ENCODE measurements at places on chromosomes 5 and 9.
A peak's percentile ranks its signal among the peaks of the same experiment; 100 is the strongest.

- DNase-seq = no peak
These were observed 2280.6 kb upstream of the ACO1 start for GRCh38 chr9:30103647-30104394.

DNA sequence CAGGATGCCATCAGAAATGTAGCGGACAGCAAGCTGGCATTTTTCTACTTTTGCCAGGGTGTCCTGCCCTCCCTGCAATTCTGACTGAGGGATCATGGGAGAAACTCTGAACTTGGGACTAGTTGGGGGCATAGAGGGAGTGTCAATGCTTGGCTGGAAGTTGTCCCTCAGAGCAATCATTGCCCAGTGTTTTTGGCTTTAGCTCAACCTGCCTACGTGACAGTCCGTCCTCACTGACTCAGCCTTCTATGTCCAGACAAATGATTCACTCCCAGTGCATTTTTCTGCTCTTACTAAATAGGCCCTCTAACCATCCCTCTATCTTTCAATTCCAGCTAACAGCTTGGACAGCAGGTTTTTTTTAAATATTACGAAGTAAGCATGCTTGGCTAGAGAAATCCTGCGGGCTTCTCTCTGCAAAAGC is 627.4 kb downstream of the TLR4 start:
- DNase-seq = no peak

DNA sequence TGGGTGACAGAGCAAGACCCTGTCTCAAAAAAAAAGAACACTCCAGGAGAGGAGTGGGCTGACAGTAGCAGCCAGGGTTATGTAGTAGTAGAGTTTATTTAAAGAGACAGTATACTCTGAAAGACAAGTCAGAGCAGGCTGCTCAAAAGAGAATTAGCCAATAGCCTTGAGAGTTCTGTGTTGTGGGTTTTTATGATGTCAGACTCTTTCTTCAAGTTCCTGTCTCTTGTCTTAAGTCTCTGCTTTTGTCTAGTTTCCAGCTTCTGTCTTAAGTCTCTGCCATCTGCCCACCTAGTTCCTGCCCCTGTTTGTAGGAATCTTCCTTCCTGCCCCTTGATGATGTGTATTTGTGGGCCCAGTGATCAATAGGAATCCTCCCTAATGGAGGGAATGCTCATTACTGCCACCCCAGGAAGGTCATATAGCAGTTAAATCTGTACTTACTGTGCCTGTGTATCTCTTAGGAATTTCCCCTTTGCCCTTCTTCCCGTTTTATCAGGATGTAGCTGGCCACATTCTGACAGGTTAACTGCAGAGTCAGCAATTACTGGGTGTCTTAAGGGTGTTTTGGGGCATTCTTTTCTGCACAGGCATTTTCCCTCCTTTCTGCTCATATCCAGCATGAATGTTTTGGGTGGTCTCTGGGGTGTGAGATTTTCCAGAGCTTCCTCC is 580.5 kb upstream of the SGCD start:
- no peak for DNase-seq

DNA sequence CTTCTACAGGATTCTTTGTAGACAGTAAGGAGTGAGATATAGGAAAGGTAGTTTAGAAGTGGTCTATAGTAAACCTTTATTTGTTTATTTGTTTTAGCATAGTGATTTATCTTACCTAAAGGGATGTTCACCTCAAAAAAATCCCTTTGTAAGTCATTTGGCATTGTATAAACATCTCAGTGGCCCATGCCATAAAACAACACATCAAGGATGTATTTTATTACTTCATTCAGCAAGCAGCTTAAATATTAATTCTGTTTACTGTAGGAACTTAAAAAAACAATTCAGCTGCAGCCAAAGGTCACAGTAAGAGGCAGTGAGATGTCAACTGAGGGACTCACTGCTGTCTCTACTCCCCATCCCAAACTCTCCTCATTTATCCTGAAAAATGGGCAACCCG is 452.7 kb downstream of the HINT1 start:
- no peak for DNase-seq

DNA sequence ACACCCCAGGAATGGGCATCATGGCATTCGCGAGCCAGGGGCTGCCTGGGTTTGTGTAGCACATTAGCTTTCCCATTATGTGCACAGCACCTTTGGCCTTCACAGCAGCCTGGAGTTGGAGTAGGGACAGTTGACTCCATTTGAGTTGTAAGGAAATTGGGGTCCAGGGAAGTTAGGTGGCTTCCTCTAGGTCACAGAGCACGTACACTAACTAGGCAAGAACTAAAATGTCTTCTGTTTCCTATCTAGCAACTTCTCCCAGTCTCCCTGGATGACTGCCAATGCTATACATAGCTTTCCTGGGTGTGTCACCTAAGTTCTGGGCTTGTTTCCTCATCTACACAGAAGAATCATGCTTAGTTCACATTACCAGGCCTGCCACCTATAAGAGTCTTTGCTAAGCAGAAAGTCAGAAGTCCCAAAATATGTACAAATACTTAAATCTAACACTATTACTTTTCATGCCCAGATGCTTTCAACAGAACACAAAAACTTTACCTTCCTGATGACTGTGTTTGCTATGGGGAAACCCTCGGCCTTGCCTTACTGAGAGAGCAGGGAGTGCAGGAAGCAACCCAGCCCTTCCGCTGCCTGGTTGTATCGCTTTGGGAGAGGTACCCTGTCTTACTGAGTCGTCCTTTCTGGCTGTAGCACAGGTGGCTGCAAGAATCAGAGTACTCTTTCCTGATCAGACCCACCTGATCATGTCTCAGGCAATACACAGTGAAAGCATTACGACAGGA is 12.0 kb downstream of the MACROH2A1 start:
- no peak for DNase-seq

GRCh38 chr5:115297031-115297430 is 577 bp upstream of the CCDC112 start:
- DNase-seq = no peak

DNA sequence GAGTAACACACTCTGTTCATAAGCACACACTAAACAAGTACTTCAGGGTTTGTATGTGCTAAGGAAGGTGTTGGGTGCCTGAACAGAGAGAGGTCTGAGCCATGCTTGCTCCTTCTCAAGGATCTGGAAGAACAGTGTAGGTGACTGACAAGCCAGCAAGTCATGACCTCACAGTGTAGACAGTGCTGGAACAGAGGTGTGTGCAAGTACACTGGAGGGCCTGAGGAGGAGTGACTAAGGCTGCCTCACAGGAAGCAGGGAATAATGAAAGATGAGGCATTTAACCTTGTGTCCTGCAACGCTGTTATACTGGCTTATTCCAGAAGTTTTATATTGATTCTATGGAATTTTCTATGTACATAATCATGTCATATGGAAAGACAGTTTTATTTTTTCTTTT is 83.9 kb downstream of the TMEM174 start:
- DNase-seq = no peak

DNA sequence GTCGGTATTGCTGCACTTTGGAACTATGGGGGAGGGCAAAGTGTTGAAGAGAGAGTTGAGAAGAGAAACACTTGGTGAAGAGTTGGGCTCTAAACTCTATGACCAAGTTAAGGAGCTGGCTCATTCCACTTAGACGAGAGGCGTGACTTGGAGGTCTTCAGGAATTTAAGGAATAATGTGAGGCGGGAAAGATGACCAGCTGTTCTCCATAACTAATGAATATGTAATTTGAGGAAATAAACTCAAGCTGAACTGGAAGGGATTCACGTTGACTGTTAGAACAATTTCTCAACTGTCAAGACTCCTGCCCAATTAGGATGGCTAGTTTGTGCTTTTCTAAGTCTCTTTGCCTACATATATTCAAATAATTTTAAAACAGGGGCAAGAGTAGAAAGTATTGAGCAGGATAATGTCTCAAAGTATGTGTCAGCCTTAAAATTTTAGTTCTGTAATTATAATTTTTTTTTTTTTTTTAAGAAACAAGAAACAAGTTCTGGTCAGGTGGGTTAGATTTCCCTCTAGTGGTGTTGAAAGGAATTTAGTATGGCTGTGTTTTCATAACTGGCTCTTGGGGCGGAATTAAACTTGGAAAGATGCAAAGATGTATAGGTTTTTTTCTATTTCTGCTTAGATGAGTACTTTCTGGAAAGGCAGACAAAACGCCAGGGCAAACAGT is 33.4 kb downstream of the TMEM252 start:
- DNase-seq = no peak

GRCh38 chr9:13502484-13502883 is 223.0 kb upstream of the MPDZ start:
- DNase-seq = no peak

DNA sequence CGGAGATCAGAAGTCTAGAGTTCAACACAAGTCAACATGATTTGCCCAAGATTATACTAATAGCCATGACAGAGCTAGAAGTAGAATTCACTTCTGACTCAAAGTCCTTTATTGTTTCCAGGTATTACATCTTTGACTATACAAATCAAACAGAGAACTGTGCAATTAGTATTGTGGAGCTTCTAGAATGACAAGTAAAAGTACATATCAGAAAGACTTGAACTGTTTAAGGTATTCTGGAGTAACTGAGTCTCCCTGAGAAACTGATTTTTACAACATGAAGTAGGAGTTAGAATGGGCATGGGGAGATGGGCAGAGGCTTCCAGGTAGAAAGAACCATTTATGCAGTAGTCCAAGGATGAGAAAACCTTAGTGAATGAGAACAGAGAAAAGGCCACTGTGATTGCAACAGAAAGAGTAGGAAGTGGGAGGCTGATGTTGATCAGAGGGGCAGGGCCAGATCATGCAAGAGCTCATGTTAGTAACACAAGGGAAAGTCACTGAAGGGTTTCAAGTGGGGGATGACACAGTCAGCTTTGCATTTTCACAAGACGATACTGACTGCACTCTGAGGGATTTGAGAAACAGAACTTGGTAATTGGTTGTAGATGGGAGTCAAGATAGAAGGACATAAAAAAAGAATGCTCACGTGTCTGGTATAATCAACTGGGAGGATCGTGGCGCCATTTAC is 280.7 kb downstream of the RFX3 start:
- DNase-seq = no peak

GRCh38 chr9:110252509-110253139 is 3.7 kb downstream of the TXN start:
- no peak for DNase-seq

DNA sequence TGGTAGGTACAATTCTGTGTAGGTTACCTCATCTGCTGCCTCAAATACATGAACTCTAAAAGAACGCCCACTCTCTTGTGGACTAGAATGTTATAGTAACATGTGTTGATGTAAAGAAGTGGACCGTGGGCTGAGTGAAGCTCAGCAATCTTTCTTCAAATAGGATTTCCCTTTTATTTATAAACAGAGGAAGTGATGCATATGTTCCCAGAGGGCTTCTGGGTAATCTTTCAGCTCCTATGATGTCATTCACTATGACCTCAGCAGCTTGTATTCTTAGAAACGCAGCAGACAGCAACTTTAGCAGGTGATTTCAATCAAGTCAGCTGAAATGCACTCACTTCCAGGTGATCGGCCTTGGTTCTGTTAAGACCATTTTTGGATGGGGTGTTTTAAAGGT is 14.4 kb downstream of the F2RL2 start:
- DNase-seq = no peak

- DNase-seq = peak; percentile 48
These were observed 131.4 kb downstream of the CCDC192 start for GRCh38 chr5:127834554-127834953.

GRCh38 chr5:3234566-3234965 is 361.1 kb upstream of the IRX1 start:
- DNase-seq = no peak

DNA sequence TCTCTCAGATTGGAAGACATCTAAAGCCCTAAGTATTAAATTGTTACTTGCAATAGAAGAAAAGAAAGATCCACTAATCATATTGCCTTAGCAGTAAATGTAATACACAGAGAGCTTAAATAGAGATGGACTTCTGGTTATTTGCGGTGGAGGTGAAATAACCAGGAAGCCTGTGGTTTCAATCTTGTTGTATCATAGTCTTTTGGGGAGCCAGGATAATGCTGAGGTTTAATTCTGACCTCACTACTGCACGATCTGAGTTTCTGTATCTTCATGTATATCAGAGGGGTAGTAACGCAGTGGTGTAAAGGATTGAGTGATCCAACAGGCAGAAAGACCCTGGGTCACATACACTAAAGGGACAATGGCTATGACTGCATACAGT is 71.7 kb downstream of the ANKRD55 start:
- DNase-seq = no peak

DNA sequence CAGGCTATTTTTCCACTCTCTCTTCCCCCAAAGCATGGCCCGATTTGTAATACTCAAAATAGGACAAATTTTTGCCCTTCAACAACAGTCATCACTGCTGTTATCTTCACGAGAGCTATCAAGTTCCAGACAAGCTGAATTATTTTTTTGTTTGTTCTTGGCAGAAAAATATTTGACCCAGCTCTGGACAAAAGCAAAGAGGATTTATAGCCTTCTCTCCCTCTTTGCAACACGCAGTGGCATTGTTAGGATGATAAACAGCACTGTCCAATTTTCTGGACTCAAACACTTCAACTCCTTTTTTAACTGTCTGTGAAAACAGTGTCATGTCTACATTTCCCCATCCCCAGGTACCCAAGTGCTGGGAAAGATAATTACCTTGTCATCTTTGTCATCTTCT is 160.3 kb downstream of the SLF1 start:
- DNase-seq = peak; percentile 91

DNA sequence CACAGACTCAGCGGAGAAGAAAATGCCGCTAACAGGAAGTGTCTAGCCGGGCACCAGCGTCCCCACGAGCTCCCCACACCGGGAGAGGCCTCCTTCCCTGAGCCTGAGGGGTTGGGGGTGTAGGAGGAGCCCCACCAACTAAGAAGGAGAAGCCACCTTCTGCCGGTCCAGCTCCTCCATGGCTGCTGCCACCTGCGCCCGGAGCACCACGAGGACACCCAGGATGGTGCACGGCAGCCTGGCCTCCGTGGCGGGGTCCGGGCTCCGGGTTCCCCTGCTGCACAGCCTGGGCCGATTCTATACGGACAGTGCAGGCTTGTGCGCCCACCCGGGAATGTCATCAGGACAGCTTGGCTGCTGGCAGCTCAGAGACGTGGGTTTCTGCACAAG is 297 bp downstream of the LCN8 start:
- DNase-seq = no peak

DNA sequence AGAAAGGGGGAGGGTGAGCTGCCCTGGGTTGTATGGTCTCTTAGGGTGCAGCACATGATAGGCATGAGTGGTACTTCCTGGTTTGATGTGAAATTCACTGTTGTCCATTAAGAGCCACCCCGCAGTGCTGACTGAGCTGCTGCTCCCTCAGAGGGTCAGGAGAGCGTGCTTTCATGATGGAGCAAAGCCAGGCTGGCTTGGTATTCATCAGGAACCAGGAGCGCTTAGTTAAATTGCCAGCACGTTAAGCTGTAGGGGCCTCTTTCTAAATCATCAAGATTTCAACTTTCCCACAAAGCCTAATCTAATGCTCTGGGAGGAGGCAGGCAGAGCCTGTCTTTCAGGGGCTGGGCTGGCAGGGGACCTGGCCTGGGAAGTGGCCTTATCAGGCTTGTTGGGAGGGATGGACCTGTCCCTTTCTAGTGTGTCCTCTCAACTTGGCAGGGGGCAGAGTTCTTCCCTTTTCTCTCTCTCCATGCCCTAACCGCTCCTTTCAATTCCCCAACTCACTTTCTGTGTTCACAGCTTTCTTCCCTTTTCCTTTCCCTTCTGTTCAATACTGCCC is 7.9 kb downstream of the CYSTM1 start:
- no peak for DNase-seq

- DNase-seq = no peak
These were observed 7.3 kb downstream of the ASTN2 start for GRCh38 chr9:117407436-117408022.

- DNase-seq = no peak
These were observed 137.6 kb upstream of the GPR151 start for GRCh38 chr5:146653560-146653959.

- no peak for DNase-seq
These were observed 11.9 kb upstream of the MELK start for GRCh38 chr9:36560771-36561170.

- DNase-seq = no peak
These were observed 23.2 kb downstream of the PRUNE2 start for GRCh38 chr9:76882686-76883085.

All from SHP77 (cell line).